ENCODE measurements at places on chromosomes 5 and 9. TPM values are rescaled to one million over a fixed set of nuclear protein-coding genes. Genes with fewer than 3 reads are reported as not detected.

- DNase-seq, result no peak
These were observed 22.2 kb downstream of the AHRR start for GRCh38 chr5:343461-344401.

DNA sequence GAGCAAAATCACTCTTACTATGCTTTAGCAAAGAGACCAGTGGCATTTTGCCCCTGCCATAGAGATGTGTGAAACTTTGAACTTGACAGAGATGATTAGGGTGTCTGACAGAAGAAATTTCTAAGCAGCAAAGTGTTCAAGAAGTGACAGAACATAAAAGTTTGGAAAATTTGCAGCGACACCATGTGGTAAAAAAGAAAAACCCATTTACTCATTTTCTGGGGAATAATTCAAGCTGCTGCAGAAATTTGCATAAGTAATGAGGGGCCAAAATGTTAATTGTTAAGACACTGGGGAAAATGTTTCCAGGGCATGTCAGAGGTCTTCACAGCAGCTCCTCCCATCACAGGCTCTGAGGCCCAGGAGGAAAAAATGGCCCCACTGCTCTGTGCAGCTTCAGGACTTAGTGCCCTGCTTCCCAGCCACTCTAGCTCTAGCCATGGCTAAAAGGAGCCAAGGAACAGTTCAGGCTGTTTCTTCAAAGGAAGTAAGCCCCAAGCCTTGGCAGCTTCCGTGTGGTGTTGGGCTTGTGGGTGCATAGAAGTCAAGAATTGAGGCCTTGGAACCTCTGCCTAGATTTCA is 6.1 kb upstream of the AP3B1 start:
- no peak for DNase-seq

GRCh38 chr5:1509346-1510085 is 14.2 kb downstream of the LPCAT1 start:
- DNase-seq, result peak; percentile 51

Gene ASPN
- total RNA-seq, result 79.8 TPM

Gene OTP
- total RNA-seq, result not detected

DNA sequence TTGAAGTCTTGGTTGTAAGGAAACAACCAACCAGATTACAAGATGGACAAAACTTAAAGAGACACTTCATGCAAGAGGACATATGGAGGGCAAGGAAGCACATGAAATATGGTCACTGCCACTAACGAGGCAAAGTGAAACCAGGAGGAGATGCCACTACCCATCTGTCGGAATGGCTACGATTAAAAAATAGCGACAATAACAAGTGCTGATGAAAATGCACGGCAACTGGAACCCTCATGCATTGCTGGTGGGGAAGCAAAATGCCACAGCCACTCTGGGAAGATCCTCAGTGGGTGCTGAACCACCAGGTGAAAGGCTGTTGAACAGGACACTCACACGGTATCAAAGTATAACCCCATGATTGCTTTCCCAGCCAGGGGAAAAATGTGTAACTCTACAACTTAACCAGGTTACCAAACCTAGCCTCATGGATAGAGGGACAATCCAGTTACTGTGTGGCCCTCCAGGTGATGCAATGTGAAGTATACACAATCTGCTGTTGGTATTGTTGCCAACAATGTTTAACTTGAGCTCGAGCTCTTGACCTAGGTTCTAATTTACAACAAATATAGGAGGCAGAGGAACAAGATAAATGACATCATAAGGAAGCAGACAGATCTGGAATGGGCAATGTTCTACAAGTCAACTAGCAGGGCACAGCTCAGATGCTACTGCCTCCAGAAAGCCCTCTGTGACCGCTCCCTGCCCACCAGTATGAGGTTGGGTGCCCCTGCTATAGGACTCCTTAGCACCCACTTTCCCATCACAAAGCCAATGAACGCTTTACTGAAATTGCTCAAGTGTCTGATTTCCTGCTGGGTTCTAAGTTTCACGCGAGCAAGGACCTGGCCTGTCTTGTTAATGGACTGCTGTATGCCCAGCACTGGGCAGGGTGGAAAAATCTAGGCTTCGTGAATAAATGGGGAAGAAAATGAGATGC is 25.8 kb downstream of the SH3PXD2B start:
- DNase-seq, result no peak

- no peak for DNase-seq
These were observed 186.3 kb downstream of the NR3C1 start for GRCh38 chr5:143217065-143217803.

Gene SPINK7
- total RNA-seq, result not detected

GRCh38 chr9:15982182-15982581 is 429.3 kb downstream of the CCDC171 start:
- no peak for DNase-seq

DNA sequence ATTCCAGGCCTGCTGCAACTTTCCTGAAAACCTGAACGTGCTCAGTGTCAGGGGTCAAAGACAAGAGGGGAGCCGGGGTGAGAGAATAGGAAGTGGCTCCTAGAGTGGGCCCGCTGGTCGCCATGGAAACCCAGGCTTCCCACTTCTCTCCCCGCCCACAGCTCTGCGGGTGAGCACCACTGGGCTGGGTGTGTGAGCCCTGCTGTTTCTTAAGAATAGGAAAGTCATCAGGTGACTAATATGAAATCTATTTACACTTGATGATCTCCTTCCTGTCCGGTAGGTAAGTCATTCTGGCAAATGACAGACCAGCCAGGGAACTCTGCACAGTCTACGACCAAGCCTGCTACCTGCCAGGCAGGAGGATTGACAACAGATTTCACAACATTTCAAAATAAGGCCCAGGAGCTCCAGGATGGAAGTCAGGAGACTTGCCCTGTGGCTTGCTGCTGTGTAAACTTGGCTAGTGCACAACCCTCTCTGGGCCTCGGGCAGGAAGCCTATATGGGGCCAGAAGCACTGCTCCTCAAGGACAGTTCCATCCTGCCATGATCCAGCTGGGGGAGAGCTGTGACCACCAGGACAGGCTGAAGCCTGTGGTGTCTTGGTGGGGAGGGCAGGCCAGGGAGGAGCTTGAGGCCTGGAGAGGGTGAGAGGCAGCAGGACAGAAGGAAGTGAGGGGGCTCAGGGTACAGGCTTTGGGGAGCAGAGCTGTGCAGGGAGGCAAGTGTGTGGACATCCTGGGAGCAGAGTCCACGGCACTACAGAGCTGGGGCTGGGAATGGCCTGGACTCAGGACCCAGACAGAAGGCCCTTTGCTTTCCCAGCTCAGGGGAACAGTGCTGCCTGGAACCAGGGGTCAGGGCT is 60.6 kb downstream of the SHB start:
- peak; percentile 78 for DNase-seq

DNA sequence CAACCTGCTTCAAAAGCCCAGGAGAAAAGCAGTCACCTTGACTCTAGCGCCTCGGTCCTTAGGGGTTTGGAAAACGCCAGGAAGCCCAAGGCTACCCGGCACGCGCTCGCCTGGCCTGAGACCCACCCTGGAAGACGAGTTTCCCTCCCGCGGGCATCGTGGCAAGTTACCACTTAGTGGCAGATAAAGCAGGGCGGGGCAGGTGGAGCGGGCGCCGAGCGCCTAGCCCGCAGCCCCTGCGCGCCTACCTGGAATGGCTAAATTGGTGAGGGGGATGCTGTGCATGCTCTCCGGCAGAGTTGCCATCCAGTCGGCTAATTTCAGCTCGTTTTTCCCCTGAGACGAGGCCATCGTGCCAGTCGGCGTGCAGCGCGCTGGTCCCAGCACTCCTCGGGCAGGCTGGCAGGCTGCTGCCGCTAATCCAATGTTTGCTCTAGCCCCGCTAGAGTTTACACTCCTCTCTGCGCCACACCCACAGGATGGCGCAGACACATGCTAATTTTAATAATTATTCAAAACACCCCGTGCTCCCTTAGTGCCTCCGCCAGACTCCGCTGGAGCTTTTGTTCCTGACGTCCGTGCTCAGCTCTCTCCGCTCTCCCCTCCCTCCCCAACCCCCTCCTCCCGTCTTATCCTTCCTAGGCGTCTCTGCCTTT is at the start of gene PLCXD3:
PLCXD3 (minus strand) TSS at position 426 of the 656 bp plus-strand sequence; CDS start at position 351, 75 bp downstream.
- DNase-seq, result peak; percentile 72

GRCh38 chr5:80713631-80714030 is 58.8 kb upstream of the DHFR start:
- no peak for DNase-seq

- no peak for DNase-seq
These were observed 49.1 kb downstream of the NXNL2 start for GRCh38 chr9:88583901-88584596.

Gene HAVCR2
- total RNA-seq, result 10.3 TPM

GRCh38 chr5:159700016-159700415 is 216.3 kb upstream of the ADRA1B start:
- DNase-seq, result no peak

Gene CDK9
- total RNA-seq, result 131 TPM

GRCh38 chr5:14405706-14406553 is 175.7 kb upstream of the OTULINL start:
- DNase-seq, result no peak

DNA sequence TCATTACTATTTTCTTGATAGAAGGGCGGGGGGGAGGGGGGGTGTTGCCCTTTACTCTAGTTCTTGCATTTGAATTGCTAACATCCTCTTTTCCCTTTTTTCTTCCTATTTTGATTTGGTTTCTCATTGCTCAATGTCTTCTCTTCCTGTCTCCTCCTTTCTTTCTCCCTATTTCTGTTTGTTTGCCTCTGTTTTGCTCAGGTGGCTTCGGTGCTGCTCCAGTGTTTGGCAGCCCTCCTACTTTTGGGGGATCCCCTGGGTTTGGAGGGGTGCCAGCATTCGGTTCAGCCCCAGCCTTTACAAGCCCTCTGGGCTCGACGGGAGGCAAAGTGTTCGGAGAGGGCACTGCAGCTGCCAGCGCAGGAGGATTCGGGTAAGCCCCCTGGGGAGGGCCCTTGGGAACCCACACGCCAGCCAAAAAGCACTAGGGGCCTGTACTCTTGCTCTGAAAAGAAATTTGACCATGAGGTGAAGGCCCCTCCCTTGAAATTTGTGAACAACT is 48.3 kb downstream of the FAM78A start:
- no peak for DNase-seq

GRCh38 chr5:41403846-41404245 is 106.6 kb downstream of the PLCXD3 start:
- DNase-seq, result no peak

GRCh38 chr5:168706655-168707069 is 127.5 kb upstream of the PANK3 start:
- DNase-seq, result peak; percentile 78

Gene TAS2R1
- not detected for total RNA-seq

Gene C5orf58
- total RNA-seq, result not detected

Gene ZNF454
- total RNA-seq, result 5.6 TPM

DNA sequence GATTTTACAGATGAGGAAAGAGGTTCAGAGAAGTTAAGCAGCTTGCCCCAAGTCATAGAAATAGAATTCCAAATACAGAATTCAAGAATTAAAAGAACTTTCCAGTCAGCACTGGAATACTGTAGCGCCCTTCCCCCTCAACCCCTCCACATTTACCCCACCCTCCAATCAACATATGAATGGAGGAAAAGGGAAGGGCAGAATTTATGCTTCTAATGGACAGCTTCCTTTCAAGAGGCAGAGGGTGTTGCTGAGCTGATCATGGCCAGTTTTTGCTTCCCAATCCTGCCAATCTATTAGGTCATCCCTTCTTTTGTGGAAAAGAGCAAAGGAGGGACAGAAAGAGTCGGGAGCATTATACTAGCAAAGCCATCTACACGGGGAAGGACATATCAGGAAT is 39.1 kb upstream of the ANKRD31 start:
- DNase-seq, result no peak

GRCh38 chr9:93061260-93061751 is 2.8 kb downstream of the SUSD3 start:
- DNase-seq, result no peak

GRCh38 chr5:125348936-125349831 is 602.7 kb upstream of the ZNF608 start:
- no peak for DNase-seq

DNA sequence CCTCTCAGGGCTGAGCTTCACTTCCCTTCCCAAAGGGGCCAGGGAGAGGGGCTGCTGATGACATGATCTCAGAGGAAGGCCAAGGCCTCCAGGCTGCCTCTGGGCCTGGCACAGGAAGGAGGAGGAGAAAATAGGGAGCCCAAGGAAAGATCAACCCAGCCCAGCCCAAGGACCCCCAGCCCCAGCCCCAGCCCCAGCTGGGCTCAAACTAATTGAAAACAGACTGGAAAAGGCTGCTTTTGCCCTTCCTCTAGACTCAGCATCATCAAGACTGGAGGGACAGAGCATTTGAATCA is 18.3 kb upstream of the KCNIP1 start:
- no peak for DNase-seq

Gene HSD17B3
- total RNA-seq, result 2.6 TPM

Gene GOLGA2
- 172 TPM for total RNA-seq

Gene KIF20A
- 1.9 TPM for total RNA-seq

DNA sequence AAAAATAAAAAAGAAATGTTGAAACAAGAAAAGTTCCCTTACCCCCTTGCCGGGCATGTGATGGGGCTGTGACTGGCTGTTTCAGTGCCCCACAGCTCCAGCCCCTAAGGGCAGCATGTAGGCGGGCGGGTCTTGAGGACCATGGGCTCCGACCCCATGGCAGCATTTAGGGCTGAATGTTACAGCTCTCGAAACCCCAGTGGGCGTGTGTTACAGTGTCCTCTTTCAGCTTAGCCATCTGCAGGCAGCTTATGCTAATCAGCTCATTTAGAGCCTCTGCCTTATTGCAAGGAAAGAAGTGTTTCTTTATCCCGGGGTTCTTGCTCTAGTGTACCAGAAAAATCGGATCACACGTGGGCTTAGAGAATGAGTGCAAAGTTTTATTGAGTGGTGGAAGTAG is 497.4 kb upstream of the CYLC2 start:
- DNase-seq, result no peak

- no peak for DNase-seq
These were observed 1.6 kb upstream of the FCN1 start for GRCh38 chr9:134919303-134919702.

- no peak for DNase-seq
These were observed 9.7 kb upstream of the PRKACG start for GRCh38 chr9:69023650-69024049.

DNA sequence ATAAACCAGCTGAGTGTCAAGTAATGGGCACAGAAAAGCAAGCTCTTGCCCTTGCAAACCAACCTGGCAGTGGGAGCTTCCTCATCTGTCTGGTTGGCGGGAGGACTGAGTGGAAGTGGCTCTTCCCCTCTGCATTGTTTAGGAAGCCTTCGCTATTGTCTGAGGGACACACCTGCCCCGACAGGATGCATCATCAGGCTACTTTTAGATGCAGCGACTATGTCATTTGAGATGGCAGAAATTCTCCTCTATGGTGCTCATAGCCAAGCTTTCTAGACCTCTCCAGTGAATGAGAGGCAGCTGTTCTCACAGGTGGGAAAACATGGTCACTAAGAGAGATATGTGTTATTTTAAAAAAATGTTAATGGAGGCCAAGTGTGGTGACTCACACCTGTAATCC is 104.0 kb downstream of the DOCK8 start:
- no peak for DNase-seq

- DNase-seq, result no peak
These were observed 58.5 kb downstream of the MLANA start for GRCh38 chr9:5949103-5949699.

Gene SH3GL2
- not detected for total RNA-seq

DNA sequence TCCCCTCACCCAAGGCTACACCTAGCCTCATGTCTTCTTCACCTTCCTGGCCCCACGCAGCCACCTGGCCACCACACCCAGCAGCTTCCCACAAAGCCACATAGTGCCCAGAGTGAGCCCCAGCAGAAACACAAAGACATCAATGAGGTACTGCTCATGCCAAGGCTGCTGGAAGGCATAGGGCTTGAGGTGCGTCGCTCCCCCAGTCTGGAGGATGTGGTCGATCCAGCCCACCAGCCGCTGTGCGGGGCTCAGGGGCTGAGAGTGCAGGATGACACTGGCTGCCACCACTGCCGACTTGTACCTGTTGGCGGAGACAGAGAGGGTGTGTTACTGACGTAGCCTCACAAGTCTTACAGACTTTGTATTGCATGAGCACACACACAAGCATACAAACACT is 15.8 kb upstream of the CAPSL start:
- no peak for DNase-seq
